NCI-H69 (cell line): ENCODE measurements at places on chromosomes 5 and 9.

DNA sequence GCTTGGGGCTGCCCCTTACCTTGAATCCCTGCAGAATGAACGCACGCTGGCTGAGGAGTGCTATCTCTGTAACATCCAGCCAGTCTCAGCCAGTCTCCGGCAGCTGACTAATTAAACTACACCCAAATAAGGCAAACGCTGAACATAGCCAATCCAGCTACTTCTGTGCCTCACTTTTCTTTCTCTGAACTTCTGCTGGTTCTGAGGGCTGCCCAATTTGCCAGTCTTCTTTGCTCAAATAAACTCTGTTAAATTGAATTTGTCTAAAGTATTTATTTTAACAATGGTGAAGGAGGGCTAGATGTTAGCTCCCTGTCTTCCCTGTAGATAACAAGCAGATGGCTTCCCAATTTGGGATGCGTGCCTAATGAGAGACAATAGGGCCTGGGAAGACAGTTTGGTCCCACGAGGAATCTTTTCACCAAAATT lies 154.0 kb upstream of the NFIL3 start:
- DNase-seq = no peak

DNA sequence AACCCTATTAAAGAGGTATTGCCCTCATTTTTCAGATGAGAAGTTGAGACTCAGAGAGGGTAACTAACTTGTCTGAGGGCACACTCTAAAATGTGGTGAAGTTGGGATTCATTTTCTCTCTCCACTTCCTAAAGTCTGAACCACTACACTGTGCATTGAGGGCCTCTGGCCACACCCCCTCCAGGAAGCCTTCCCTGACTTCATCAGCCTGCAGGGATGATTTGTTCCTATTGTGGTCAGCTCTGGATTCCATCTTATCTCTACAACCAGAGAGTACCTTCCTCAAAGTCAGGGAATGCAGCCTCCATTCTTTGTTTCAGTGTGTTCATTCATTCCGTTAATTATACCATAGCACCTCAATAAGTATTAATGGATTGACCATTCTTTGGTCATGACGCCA lies 356.0 kb upstream of the PANK3 start:
- no peak for DNase-seq

DNA sequence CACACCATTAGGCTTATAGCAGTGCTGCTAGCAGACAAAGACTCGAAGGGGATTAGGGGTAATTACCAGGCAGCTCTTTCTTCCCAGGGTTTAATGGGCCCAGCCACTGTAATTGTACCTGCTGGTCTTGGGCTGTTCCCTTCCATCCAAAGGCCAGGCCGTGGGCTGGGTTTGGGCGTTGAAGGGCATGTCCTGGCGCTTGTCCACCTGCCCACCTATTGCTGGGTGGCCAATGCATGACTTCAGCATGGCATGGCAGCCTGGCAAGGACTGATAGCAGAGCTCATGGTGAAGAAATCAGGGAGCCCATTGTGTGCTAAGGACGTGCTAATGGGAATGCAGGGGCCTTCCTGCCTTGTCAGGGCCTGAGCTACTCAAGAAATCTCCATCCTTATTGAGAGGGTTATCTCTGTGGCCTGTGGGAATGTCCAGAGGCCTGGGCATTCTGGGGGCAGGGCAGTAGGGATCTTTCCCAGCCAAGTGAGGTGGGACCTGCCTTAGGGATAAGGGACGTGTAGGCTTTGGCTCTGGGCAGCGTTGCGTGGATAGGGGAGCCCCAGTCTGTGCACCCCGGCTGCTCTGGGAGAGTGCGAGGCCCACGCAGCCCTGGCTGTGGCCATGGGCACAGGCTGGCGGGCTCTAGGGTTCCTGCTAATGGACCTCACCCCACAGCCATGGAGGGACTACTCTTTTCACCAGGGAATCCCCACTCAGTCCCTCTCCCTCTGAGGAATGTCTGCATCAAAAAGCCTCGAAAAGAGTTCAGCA lies 116.1 kb upstream of the PITX1 start:
- DNase-seq = peak; percentile 45

- no peak for DNase-seq
Observed at GRCh38 chr5:168908207-168908606, 329.0 kb upstream of the PANK3 start.

- peak; percentile 76 for DNase-seq
Observed at GRCh38 chr5:139100825-139101224, 97.3 kb downstream of the SIL1 start.

- peak; percentile 65 for DNase-seq
Observed at GRCh38 chr9:104092875-104093600, 1.1 kb upstream of the SMC2 start.

DNA sequence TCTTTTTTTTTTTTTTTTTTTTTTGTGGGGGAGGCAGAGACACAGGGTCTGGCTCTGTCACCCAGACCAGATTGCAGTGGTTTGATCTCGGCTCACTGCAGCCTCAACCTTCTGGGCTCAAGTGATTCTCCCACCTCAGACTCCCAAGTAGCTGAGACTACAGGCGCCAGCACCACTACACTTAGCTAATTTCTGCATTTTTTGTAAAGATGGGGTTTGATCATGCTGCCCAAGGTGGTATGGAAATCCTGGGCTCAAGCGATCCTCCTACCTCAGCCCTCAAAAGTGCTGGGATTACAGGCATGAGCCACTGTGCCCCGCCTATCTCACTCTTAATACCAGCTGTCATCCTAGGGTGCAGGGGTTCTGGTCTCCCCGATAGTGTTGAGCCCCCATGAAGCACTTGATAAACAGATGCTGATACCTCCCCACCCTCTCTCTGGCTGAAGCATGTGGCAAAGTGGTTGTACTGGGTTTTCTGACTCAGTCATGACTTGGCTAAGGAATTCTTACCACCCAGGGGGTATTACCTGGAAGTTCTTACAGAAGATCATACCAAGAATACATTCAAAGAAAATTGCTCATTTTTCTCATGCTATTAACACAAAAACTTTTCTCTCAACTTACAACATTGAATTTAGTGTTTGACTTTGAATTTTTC lies 110.2 kb upstream of the DAPK1 start:
- DNase-seq = no peak

GRCh38 chr9:127187231-127187956 lies 65.0 kb upstream of the ANGPTL2 start:
- peak; percentile 52 for DNase-seq

- DNase-seq = peak; percentile 74
Observed at GRCh38 chr9:75238311-75238976, 150.1 kb downstream of the OSTF1 start.

- DNase-seq = no peak
Observed at GRCh38 chr5:30960036-30960435, 233.4 kb upstream of the CDH6 start.

- DNase-seq = peak; percentile 30
Observed at GRCh38 chr9:119802621-119803020, 433.4 kb upstream of the BRINP1 start.

DNA sequence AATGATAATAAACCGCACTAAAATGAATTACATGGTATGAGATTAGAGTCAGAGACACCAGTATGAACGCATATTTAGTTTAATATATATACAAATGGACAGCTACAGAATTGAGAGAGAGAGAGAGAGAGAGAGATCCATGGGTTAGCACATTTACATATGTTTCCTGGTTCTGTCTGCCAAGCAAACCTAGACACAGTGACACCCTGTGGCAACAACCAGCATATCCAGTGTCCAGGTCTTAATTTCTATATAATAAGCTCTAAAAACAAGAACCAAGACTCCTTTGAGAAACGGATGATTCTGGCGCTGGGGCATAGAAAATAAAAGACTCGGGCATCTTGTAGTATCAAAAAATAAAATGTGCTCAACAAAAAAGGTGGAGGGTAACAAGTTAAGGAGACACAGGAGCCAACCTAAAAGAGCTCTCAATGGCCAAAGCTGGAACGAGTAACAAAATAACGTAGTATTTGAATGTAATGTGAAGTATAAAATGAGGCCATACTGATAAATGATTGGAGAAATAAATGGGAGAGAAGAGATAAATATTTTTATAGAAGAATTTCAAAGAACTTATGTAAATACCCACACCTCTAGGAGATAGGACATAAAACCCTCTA lies 84.5 kb downstream of the RFX3 start:
- DNase-seq = peak; percentile 79

DNA sequence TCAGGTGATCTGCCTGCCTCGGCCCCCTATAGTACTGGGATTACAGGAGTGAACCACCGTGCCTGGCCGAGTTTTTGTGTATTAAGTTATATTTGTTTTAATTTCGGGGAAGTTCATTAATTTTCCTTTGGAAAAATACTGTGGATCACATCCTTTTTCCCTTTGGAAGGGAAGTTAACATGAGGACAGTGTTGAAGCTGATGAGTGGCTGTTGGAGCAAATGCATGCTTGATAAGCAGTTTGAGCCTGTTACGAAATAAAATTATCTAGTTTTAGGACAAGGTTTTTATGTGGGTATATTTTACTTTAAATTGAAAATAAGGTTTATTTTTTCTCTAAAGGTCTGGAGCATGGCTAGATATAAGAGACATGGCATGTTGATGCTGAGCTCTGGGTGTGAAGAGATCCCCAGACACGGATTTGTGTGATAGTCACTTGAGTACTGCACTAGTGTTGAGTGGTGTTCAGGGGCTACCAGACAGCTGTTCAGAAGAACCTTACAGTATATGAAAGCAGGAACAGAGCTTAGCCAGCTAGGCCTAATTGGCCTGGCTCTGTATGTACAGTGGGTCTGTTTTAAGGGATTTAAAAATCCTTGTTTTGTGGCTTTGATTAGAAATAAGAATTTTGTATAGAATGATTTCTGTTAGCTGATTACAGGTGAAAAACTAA lies 17.4 kb downstream of the LMNB1 start:
- DNase-seq = peak; percentile 44

DNA sequence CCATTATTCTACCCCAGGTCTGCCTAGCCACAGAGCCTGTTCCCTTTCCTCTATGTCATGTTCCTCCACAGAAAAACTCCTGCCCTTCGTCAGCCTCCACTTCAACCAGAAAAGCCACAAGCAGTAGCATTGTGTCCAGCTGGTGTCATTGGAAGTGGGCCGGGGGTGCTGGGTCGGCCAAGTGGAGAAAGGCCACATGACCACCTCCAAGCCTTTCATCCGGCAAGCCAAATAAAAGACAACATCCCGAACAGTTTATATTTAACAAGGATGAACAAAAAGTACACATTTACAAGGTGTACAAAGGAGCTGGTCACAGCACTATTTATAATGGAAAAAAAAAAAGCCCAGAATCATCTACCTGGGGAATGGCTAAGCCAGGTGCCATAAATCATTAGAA lies 16.1 kb upstream of the SPOCK1 start:
- DNase-seq = no peak

DNA sequence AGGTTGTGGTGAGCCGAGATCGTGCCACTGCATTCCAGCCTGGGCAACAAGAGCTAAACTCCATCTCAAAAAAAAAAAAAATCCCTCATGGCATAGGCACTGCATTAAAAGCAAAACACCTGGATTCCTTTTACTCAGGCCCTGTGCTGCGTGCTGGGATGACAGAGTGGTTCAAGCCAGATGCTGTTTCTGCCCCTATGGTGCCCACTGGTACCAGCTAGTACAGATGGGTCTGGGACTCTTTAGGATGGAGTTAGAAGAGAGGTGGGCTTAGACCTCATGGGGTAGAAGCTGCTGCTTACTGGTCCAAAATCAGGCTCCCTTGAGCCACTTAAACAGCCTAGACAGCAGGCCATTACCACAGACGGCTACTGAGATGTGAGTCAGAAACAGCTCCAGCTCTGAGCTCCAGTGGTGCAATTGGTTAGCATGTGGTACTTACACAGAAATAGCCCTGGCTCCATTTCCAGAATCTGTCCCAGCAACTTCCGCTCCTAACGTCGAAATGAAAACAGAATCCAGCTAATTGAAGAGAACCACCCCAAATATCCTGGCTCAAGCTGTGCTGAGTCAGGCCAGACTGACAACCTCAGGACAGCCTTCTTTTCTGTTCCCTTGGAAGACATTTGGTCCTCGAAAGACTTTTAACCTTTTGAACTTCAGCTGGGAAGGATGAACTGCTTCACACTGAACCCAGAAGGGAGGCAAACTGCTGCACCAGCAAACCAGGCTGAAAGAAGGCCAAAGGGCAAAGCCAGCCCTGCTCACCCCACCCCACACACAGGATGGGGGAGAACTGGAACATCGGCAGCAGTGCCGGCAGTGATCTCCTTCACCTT lies 15.5 kb downstream of the C5orf15 start:
- no peak for DNase-seq

GRCh38 chr5:51890435-51891116 lies 507.3 kb downstream of the ISL1 start:
- DNase-seq = peak; percentile 81

- DNase-seq = no peak
Observed at GRCh38 chr9:108400297-108400696, 455.5 kb downstream of the ACTL7B start.

- no peak for DNase-seq
Observed at GRCh38 chr9:91086657-91087461, 274.9 kb downstream of the AUH start.
